ENCODE measurements at places on chromosomes 6 and 20. TPM values are rescaled to one million over a fixed set of nuclear protein-coding genes. Genes with fewer than 3 reads are reported as not detected.

- no peak for DNase-seq
Measured at GRCh38 chr20:40481337-40481736, 207.7 kb downstream of the MAFB start.

GRCh38 chr20:63657260-63657936 is 714 bp upstream of the RTEL1 start:
- peak; percentile 49 for DNase-seq

DNA sequence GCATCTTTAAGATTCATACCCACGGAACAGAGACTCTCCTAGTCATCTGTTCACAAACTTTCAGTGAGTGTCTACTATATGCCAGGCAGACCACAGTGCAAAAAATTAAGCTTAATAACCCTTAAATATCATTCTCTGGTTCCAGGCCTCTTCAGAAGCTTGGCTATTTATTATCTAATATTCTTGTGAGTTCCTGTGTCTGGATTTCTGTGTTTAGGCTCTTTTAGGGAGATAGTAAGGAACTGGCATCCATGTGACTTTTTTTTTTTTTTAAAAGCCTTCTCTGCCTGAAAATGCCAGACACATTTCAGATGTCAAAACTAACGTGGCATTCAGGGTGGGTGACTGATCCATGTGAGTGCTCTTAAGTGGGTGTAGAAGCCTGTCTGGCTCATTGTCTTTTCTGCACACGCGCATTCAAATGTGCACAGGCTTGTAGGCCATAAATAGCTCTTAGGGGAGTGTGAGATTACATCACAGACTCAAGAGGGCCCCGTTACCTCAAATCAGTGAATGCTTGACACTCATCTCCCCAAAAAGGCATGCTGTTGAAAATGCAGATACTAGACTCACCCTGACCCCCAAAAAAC is 141.9 kb downstream of the GMPR start:
- no peak for DNase-seq

USP49 gene
- 3.9 TPM for total RNA-seq

- DNase-seq, result no peak
Measured at GRCh38 chr6:106249658-106250057, 75.9 kb downstream of the ATG5 start.

HAO1 gene
- not detected for total RNA-seq

DNA sequence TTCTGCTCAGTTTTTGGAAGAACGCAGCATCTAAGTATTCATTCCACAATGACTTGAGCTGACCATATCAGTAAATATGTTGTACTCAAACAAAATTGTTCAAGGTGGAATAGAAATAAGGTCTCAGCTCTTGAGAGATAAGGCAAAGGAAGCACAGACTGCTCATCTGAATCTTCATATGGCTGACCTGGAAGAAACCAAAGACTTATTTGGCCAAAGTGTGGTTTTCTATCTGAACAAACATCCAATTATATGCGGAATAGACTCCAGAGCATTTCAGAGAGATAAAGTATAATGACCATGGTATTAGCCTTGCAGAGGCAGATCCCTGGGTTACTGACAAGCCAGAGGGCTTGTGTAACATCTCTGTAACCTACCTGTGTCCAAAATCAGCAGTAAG is 308.7 kb downstream of the CD83 start:
- no peak for DNase-seq

GRCh38 chr20:15333170-15333569 is 995.8 kb upstream of the FLRT3 start:
- no peak for DNase-seq

DNA sequence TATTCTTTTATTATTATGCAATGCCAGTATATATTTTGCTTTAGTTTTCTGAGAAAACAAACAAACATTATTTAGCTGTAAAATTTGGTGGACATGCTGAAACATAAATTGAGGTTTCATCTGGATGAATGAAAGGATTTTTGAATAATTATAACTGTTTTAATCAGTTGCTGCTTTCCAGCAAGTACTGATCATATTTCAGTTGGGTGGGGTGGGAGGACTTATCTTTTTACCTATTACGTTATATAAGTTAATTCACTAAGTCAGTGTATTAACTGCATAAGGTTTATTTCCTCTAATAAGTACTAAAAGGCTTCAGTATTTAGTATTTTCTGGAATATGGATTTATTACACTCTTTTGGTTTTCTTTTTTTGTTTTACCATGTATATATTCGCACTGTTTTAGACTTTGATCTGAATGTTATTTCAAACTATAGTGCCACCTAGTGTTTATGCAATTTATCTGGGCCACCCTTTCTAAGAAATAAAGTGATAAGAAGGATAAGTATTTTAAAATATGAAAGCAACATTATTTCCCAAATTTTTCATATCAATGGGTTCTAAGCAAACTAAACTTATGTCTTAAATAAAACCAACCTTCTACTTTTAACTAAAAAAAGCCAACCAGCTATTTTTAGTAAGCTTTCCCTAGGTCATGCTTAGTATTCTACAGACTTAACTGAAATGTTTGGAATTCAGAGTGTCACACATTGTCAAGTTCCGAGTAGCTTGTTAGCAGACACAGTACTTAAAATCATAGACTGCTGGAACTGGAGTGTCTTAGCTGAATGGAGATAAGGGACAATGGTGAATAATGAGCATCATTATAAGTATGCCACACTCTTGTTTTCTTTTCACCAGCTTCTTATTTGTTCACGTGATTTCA is 105.4 kb upstream of the MCHR2 start:
- DNase-seq, result no peak

DNA sequence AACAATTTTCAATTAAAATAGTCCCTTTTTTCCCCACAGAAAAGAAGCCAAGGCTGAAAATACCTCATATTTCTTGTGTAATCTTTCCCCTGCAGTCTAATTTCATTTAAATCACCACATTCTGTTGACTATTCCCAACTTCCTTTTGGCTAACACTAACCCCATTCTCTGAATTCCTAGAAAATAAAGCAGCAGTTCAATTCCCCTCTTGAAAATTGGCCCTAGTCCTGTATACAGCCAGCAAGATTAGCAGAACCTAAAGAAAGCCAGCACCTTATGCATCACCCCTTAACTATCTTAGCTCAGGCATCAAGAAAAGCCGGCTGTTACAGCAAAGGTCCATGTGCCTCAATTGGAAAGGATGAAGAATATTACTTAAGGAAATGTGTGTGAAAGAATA is 69.7 kb downstream of the MDN1 start:
- no peak for DNase-seq

SYNCRIP gene
- 78.7 TPM for total RNA-seq

Measured in lower lobe of right lung (tissue), 2 donors.